ENCODE measurements at places on chromosomes 1 and 21.

GRCh38 chr1:28936528-28936927 is 22.2 kb downstream of the EPB41 start:
- DNase-seq = no peak

DNA sequence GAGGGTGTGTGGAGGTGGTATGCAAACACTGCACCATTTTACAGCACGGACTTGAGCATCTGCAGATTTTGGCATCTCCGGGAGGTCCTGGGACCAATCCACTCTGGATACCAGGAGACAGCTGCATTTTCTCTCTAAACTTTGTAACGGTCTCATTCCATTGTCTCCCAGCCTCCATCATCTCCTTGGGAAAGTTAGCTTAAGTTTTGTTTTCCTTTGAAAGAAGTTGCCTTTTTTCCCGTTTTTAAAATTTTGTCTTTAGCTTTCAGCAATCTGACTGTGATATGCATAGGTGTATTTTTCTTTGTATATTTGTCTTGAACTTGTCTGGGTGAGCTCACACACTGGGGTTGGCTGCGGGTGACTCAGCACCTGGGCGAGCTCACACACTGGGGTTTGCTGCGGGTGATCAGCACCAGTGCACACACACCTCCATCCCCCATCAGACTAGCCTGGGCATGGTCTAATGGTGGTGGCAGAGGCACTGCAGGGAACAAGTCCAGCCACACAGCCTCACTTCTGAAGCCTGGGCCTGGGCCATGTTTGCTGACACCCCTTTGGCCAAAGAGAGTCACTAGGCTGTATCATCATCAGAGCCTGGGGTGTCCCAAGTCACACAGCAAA is 32.1 kb upstream of the COL18A1 start:
- no peak for DNase-seq

DNA sequence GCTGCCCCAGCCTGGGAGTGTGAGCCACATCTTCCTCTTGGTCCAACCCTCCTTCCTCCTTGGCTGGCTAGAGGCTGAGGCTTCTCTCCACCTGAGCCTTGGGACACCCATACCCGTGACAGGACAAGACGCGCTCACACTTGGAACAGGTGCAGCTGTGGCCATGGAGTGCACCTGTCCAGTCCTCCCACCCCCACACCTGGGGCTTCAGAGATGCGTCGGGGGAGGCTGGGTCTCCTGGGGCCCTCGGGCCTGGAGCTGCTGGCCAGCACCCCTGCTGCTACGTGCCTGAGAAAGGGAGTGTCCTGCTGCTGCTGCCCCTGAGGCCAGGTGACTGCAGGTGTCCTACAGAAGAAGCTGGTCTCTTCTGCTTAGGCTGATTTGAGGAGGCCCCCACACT is 37.0 kb upstream of the TMEM52 start:
- no peak for DNase-seq

DNA sequence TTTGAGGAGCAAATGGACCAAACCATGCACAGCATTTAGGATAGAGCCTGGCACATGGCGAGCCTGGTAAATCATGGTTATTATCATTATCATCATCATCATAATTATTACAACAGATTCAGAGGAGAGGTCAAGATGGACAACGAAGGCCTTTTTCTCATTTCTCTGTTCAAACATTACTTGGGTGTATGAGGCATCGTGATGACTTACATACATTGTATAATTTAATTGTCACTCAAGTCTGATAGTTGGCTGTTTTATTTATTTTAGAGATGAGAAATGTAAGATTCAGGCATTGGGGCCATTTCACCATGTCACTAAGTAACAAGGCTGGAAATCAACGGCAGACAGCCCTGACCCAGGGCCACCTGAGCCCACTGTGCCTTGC is 68.1 kb downstream of the SLC35F3 start:
- no peak for DNase-seq

GRCh38 chr1:29057700-29058099 is 66.0 kb downstream of the TMEM200B start:
- DNase-seq = no peak

GRCh38 chr1:161209790-161210409 is 5.2 kb upstream of the FCER1G start:
- DNase-seq = peak; percentile 74

DNA sequence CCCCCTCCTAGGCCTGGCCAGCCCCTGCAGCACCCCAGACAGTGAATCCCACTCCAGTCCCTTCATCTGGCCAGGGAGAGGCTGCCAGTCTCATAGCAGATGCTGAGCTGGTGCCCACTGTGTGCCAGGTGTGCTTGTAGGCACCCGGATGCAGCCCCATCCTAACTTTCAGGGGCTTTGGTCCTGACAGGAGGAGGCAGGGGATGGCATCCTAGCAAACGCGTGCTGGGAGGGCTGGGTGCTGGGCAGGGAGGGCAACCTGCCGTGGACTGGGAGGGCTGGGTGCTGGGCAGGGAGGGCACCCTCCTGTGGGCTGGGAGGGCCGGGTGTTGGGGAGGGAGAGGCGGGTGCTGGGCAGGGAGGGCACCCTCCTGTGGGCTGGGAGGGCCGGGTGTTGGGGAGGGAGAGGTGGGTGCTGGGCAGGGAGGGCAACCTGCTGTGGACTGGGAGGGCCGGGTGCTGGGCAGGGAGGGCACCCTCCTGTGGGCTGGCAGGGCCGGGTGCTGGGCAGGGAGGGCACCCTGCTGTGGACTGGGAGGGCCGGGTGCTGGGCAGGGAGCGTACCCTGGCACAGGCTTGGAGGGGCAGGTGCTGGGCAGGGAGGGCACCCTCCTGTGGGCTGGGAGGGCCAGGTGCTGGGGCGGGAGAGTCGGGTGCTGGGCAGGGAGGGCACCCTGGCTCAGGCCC is 35.3 kb downstream of the SLC19A1 start:
- DNase-seq = no peak

- no peak for DNase-seq
Measured at GRCh38 chr1:85087659-85088407, 39.5 kb upstream of the MCOLN3 start.

DNA sequence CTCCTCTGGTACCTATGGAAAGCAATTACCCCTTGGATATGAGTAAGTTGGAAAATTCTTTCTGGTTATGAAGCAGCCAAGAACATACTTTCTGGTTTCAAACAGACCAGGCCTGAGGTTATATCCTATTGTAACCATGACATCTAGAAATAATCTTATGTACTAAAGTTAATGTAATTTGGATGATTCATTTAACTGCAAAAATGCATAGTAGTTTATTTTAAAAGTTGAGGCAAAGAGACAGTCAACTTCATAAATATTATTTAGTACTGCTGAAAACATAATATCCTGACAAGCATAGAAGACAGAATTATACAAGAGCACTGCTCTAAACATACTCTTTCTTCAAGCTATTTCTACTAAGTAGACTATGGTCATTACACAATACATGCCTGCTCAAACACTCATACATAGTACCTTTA is 25.5 kb downstream of the ODF2L start:
- no peak for DNase-seq

DNA sequence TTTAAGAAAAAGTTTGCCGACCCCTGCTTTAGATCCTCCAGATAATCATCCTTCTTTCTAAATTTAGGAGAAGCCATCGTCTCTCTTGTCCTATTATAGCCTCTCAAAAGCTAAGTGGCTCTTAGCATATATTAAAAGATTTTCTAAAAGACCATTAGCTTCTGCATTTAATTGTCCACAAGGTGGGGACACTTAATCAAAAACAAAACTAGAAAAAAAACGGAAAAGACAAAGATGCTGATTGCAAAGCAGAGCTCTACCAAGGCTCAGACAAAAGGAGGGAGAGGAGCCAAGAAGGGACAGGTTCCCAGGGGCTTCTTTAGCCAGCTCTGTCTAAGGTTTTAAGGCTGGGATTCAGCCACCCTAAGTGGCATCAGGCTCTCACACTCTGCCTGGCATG is 128.3 kb upstream of the HMGB4 start:
- no peak for DNase-seq

DNA sequence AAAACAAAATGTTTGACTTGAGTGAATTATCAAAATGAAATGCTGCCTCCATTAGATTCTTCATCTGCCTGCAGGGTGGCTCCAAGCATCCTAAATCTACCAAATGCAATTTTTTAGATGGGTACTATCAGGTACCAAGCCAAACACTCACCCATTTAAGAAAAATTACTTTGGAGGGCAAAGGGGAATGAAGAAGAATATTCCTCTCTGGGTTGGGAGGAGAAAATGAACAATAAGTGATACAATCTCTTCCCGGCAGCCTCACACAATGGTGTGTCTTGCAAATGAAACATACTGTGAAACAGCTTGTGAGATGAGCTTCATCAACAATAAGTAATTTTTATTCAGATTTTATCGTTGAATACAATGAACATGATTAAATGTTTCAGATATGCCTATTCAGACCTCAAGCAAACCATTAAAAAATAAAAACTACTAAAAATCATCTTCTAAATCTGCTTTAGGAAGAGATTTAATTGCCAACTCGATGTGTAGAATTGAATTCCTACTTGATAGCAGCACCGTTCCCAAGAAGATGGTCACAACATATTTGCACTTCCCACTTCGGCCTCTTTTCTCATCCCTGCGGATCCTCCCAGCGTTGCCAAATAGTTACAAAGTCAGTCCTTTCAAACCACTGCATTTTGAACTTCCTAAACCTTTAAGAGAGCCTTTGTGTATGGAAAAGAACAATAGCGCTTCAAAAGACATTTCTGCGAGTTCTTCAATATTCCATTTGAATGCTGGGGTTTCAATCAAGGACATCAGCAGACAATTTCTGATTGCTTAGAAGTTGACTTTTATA is 2.7 kb downstream of the DAB1 start:
- DNase-seq = no peak

GRCh38 chr1:33930346-33931110 is 66.6 kb downstream of the HMGB4 start:
- no peak for DNase-seq

GRCh38 chr1:235935235-235936225 is 68.8 kb upstream of the LYST start:
- no peak for DNase-seq

DNA sequence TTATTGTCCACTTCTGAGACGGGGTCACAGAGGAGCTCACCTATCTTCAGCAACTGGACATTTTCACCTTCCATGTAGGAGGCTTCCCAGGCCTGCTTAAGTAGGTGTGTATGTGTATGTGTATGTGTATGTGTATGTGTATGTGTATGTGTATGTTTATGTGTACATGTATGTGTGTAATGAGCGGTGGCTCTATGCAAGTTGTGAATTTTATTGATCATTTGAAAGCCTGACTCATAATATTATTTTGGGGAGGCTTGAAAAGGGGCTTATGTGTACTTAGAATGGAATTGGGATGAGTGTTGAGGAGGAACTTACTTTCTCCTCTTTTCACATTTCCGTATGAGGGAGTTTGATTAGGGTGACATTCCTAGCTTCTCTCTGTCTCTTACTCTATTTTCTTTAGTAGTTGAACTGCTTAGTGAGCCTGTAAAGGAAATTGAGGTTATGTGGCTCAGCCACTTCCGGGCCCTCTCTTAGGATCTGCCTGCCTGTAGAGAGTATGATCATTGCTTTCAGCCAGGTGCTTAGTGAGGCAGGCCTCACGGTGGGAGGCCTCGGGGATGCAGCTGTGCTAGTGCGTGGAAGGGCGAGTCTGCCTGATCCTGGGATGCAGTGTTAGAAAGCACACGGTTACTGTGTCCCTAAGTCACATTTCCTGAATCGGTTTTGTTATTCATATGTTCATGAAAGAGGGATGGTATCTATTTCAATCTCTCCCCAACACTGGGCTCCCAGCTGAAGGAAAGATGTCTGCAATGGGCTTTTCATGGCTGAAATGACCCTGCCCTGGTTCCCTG is 61.0 kb downstream of the IER5 start:
- no peak for DNase-seq

- no peak for DNase-seq
Measured at GRCh38 chr1:204462229-204462561, 32.4 kb downstream of the PIK3C2B start.

DNA sequence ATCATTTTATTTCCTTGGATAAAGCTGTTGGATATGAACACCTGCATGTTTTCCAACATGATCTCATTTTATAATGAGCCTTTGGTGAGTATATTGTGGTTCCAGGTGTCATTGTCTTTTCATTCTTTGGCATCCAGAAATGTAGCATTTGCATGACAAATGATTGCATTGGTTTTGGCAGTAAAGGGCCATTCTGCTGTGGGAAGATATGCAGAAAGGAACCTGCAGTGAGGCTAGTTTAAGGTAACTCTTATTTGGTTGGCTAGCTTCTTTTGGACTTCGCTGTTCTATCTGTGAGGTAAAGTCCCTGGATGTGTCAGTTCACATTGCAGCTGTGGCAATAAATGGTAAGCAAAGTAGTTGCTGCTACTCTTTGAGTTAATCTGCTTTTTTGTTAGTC is 343.0 kb downstream of the AMY1C start:
- DNase-seq = no peak

- no peak for DNase-seq
Measured at GRCh38 chr1:17642943-17643342, 103.4 kb downstream of the ARHGEF10L start.

DNA sequence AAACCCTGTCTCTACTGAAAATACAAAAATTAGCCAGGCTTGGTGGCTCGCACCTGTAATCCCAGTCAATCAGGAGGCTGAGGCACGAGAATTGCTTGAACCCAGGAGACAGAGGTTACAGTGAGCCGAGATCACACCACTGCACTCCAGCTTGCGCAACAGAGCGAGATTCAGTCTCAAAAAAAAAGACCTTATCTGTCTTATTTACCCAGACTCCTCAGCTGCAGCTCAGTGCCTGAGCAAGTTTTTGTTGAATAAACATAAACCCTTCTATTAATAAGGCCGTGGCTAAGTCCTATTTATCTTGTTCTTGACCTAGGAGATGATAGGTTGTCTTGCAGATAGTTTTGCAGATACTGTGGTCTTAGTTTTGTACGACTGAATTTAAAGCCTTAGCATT is 136.4 kb upstream of the TMEM51 start:
- DNase-seq = no peak

DNA sequence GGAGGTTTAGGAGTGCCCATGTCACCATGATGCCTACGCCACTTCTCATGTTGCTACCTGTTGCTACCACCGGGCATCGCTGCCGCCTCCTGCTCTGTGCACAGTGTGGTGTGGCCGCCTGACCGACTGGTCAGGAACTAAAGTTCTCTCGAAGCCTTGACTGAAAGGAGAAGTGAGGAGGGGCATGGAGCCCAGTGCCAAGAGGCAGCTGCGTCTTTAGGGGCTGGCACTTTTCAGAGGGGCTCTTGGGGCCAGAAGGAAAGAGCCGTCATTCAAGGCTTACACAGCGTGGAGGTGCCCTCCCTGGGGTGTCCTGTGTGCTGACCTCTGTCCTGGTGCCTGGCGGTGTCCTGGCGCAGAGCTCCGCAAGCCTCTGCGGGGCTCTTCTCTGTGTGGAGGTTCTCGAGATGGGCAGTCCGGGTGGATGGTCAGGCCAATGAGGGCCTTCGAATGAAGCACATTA is 57.2 kb downstream of the ADARB1 start:
- DNase-seq = no peak
